ENCODE measurements at places on chromosomes 2 and 18.

GRCh38 chr2:148725564-148725963 lies 81.0 kb downstream of the EPC2 start:
- no peak for DNase-seq

- DNase-seq, result no peak
Observed at GRCh38 chr2:5125017-5125730, 567.0 kb upstream of the SOX11 start.

- no peak for DNase-seq
Observed at GRCh38 chr2:55901322-55901721, 22.3 kb downstream of the EFEMP1 start.

- no peak for DNase-seq
Observed at GRCh38 chr2:199484927-199485326, 27.2 kb upstream of the SATB2 start.

All from naive thymus-derived CD8-positive, alpha-beta T cell (primary cell).